ENCODE measurements at places on chromosomes 11 and 22. TPM values are rescaled to one million over a fixed set of nuclear protein-coding genes. Genes with fewer than 3 reads are reported as not detected.

Gene TMEM151A
- total RNA-seq: under 0.01 TPM

Gene P2RY2
- total RNA-seq: 0.30 TPM

Gene OR8D1
- total RNA-seq: not detected

Gene RFPL1
- total RNA-seq: not detected

Gene ZNF280B
- 2.2 TPM for total RNA-seq

Gene KCNJ5
- total RNA-seq: not detected

Gene OR52A5
- total RNA-seq: not detected

Gene PLEKHB1
- 1.2 TPM for total RNA-seq

Gene PDGFB
- under 0.01 TPM for total RNA-seq

Gene RAC2
- total RNA-seq: 16.2 TPM

Gene CATSPER1
- not detected for total RNA-seq
